ENCODE measurements at places on chromosomes 2 and 18.

DNA sequence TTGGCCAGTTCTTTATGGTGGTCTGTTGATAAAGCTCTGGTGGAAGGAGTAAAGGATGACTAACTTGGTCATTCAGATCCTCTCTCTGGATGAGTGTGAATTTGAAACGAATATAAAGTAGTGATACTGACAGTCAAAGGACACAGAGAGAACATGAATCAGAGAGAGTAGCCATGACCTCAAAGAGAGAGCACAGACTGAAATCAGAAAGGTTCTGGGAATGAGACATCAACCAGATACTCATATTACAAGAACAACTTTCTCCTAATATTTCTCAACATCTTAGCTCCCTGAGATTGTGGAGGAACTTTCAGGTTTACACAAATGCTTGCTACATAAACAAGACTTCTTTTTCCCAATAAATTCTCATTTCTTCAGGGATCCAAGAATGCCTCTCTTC is 849.1 kb upstream of the CHAC2 start:
- DNase-seq = no peak

GRCh38 chr2:235659767-235660322 is 166.0 kb downstream of the AGAP1 start:
- no peak for DNase-seq

- no peak for DNase-seq
Observed at GRCh38 chr2:154133823-154134222, 262.1 kb downstream of the GALNT13 start.

DNA sequence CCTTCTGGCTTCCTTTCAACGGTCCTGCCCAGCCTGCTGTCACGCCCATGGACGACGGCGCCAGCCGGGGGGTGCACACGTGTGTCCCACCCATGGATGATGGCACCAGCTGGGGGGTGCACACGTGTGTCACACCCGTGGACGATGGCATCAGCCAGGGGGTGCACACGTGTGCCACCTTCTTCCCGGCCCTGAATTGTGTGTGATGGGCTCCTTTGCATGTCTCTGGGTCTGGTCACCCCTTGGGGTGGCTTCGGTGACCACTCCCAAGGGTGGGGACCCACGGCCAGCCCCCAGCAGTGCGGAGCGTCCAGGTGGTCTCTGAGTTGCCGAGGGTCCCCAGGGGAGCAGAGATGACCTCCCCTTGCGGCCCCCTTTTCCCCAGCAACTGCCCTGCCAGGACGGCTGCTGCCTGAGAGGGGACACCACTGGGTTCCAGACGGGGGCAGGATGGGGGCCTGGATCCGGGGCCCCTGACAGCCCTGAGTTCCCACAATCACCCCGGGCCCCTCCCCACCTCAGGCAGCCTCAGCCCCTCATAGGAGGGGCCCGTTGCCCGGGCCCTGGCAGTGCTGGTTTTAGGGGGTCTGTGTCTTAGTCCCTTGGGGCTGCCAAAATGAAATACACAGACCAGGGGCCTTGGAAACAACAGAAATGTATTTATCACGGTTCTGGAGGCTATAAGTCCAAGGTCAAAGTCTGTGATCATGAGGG is 9.4 kb downstream of the NEU4 start:
- DNase-seq = no peak

GRCh38 chr2:121281107-121281506 is 3.9 kb downstream of the TFCP2L1 start:
- DNase-seq = no peak

DNA sequence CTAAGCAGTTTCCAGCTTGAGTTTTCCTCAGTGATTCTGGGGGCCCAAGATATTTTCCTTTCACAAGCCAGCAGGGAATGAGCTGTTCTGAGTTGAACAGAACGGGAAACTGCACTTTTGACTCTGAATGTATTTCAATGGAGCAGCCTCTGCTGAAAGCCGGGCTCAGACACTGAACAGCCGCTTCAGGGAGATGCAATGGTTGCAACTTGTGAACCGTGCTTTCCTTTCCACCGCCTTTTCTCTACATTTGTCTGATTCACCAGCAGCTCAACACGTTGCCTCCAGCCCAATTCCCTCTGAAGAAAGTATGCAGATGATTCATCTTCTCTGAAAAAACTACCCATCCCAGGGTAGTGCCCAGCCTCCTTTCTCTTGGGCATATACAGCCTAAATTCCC is 119.3 kb upstream of the PKDCC start:
- DNase-seq = no peak

GRCh38 chr2:236156095-236156859 is 11.9 kb downstream of the GBX2 start:
- no peak for DNase-seq

DNA sequence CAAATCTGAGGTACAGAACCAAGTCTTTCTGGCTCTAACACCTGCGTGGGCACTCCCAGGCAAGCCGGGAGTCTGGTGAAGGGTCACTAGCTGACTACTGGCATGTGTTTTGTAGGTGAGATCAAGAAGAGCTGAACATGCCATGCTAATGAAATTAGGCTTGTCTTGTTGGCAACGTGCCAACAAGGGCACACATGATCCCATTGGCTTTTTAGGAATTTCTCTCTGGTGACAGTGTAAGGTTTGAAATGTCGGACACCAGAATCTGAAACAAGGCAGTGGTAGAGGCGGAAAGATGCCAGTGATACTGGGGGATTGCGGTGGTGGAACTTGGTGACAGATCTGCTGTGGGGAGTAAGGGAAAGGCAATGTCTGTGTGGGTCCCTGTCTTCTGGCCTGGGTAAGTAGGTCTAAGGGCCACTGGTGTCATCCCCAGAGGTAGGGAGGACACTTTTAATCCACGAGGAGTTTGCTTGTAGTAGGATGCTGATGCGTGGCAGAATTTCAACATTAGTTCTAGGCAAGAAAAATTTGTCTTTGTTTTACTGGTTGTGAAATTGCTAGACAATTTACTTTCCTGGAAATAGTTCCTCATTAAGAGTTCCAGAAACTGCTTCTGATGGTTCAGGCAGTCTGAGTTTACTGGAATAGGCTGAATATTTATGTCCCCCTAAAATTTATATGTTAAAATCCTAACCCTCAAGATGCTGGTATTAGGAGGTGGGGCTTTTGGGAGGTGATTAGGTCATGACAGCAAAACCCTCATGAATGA is 52.6 kb upstream of the ACMSD start:
- DNase-seq = no peak

- DNase-seq = no peak
Observed at GRCh38 chr2:223921204-223921603, 23.9 kb downstream of the WDFY1 start.

- DNase-seq = no peak
Observed at GRCh38 chr2:182868054-182868796, 1.8 kb upstream of the FRZB start.

DNA sequence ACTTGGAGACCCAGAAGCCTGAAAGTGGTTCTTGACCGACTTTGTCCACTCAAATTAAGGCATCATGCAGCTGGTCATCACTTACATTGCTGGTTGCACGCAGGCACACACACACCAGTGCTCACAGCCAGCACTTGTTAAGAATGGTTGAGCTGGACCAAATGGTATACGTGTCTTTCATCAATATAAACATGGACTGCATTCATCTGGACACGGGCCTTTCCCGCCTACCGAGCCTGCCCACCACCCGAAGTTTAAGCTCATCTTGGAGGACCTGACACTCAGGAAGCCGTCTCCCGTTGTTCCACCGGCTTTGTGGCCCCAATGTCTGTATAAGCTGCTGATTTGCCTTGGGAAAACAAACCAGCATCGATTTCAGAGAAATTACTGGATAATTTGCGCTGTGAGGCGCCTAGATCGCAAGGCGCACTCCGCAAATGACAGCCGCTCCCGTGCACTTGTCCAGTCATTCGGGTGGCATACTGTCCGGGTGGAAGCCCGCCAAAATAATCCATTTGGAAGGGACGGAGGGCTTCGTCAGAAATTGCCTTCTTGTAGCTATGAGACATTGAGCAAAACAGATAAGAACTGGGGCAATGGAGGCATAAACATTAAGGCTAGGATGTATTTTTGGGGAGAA is 40.1 kb upstream of the AKAIN1 start:
- DNase-seq = no peak

DNA sequence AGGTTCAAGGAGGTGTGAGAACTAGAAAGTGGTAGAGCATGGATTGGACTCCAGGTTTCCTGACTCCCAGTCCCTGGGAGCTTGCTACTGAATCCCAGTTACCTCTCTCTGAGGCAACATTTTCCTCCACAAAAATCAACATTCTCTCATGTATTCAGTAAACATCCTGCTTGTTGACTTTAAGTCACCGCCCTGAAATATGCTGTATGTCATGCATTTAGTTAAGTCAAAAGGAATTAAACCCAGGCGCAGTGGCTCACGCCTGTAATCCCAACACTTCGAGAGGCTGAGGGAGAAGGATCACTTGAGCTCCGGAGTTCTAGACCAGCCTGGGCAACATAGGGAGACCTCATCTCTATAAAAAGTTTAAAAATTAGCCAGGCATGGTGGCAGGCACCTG is 3.8 kb downstream of the MATN3 start:
- DNase-seq = no peak

- DNase-seq = no peak
Observed at GRCh38 chr18:70024093-70024492, 76.4 kb upstream of the CD226 start.

GRCh38 chr2:233929352-233930022 is 12.3 kb downstream of the TRPM8 start:
- DNase-seq = peak; percentile 8

DNA sequence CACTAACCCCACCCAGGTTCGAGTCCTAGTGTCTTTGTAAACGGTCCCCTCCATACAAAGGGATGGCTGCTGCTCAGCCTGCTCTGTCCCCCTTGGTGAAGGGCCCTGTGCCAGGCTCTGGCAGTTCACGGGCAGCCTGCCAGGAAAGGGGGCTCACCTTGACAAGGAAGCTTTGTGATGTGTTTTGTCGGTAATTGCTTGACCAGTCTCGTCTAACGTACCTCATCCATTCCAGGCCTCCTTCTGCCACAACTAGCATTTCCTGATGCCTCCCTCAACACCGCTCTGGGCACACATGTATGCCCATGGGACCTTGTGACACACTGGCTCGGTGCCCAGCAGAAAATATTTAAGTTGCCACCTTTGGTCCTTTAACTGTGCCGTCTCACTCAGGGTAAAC is 171.9 kb downstream of the KLHL29 start:
- no peak for DNase-seq

- DNase-seq = no peak
Observed at GRCh38 chr2:156457523-156458517, 21.6 kb downstream of the GPD2 start.

Data from NT2/D1 (cell line).